HS-27A (cell line): ENCODE measurements at places on chromosomes 7 and 10.

- no peak for DNase-seq
These were observed 40.3 kb downstream of the PITRM1 start for GRCh38 chr10:3132036-3133025.

DNA sequence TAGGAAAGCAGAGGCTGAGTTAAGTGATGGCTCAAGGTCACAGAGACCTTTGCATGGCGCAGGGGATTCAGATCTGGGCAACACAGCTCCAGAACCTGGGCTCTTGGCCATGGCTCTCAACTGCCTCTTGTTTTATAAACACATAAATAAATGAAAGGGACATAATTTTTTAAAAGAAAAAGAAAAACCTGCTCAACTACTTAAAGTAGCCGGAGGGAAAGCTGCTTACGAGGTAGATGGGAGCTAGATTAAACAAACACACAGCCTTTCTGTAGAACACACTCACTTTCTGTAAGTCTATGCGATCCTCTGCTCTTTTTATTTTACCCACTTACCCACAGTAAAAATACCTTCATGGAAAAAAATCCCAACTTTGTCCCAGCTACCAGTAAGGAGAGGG lies 81.3 kb downstream of the PIP4K2A start:
- no peak for DNase-seq

DNA sequence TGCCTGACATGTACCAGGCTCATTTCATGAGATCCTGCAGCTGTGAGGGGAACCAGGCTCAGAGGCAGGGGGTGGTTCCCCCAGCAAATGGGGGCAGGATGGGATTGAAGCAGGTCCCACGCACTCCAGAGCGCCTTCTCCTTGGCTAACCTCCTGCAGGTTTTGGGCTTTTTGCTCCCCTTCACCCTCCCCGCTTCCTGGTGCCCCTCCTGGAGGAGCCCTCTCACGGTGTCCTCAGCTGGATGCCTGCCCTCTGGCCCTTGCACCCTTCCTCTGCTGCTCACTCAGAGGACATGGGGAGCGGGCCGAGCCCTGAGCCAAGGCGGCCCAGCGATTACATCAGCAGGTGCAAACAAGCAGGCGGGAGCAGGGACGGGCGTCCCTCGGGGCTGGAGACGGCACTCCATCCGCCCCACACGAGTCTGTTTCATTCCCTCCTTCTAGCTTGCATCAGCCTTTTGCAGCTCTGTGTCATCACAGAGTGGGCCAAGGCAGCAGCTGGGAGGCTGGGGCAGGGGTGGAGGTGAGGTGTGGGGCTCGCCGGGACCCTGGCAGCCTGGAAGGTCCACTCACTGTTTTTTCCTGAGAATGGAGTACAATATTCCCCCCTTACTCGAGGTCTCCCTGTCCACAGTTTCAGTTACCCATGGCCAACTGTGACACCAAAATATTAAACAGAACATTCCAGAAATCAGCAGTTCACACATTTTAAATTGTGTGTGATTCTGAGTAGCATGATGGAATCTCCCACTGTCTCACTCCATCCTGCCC lies 52.7 kb upstream of the SLC29A3 start:
- no peak for DNase-seq

GRCh38 chr10:98675902-98676301 lies 229.2 kb upstream of the HPS1 start:
- no peak for DNase-seq

GRCh38 chr7:44430054-44430453 lies 60.4 kb downstream of the NUDCD3 start:
- no peak for DNase-seq

DNA sequence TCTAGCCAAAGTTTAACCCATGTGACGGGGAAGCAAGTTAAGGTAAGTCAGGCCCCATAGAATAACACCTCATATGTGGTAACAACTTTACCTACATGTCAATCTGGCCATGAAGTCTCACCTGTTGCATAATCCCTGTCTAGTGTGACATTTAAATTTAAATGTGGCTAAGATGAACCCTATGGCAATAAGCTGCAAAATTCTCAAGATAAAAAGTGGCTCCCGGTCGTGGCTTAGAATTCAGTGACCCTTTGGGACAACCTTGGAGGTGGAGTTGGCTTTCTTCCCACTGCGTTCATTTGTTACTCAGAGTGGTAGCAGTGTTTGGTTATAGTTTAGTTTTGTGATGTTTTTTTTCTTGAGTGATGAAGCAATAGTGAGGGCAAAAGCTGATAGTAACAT lies 90.6 kb downstream of the ARID5B start:
- no peak for DNase-seq

DNA sequence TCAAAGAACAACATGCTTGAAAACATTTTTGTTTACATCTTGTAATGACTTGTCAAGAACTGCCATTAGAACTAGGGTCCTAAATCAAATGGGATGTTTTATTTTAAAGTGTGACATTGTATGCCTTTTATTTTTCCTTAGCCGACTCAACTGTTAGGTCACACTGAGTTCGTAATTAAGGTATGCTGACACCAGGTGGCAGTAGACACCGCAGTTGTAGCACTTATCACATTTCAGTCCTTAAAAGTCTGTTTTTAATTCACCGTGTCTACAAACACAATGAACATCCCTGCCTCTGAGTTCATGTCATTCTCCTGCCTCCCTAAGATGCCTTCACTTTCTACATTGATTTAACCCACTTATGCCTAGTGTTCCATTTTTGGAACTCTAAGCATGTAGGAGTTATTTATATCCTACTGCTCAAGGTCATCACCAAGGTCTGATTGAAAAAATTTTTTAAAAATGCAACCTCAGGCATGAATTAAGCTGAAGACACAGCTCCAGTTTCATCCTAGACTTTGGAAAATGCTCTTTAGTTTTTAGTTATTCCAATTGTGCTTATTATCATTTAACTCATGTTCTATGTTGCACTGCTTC lies 186.1 kb downstream of the BMPER start:
- DNase-seq = no peak

DNA sequence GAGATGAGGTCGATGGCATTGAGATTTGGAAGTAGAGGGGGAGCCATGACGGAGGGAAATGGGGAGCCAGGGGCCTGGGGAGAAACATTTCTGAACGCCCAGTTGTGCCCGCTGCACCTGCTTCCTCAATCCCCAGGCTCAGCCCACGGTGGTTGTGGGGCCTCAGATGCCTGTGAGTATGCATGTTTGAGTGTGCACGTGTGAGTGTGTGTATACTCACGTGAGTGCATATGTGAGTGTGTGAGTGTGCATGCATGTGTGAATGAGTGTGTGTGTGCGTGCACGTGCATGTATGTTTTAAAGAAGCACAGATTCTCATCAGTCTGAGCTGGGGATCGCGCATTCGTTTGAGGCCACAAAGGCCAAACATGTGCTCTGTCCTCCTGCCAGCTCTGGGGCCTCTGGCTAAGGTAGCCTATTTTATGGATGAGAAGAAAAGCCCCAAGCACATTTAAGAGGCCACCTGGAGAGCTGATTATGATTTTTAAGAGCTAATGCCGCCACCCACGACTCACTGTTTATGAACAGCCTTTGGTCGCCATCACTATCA lies 154.8 kb downstream of the ARHGAP12 start:
- DNase-seq = no peak

DNA sequence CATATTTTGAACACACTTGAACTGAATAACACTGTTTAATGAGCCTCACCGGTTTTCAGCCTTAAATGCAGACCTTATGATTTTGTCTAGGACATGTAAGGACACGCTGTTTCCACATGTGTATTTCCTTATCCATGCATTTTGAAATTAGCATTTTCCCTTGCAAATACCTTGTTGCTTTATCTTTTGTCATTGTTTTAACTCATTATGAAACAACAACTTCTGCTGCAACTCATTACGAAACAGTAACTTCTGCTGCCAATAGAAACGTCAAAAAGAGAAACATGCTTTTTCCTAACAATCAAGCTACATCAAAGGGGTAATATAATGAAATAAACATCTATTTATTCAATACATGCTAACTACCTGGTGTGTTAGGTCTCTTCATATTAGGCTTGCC lies 322.0 kb downstream of the AGMO start:
- no peak for DNase-seq

GRCh38 chr7:71613313-71613712 lies 481.4 kb downstream of the GALNT17 start:
- DNase-seq = no peak

DNA sequence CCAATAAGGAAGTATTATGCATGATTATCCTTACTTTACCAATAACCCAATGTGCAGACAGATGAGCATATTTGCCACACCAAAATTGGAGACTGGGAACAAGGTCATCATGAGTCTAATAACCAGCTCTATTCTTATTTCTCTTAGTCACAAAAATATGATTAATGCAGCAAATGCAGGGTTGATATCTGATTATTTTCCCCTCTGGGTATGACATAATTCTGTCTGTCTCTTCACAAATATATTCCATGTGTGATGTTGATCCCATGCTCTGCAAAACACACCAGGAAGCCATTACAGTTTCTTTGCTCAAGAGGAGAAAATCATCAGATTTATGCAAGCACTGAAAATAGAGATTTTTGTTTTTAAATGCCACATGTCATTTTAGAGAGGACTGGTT lies 196.5 kb upstream of the DGKB start:
- no peak for DNase-seq

GRCh38 chr7:158317238-158318205 lies 270.1 kb downstream of the PTPRN2 start:
- no peak for DNase-seq

DNA sequence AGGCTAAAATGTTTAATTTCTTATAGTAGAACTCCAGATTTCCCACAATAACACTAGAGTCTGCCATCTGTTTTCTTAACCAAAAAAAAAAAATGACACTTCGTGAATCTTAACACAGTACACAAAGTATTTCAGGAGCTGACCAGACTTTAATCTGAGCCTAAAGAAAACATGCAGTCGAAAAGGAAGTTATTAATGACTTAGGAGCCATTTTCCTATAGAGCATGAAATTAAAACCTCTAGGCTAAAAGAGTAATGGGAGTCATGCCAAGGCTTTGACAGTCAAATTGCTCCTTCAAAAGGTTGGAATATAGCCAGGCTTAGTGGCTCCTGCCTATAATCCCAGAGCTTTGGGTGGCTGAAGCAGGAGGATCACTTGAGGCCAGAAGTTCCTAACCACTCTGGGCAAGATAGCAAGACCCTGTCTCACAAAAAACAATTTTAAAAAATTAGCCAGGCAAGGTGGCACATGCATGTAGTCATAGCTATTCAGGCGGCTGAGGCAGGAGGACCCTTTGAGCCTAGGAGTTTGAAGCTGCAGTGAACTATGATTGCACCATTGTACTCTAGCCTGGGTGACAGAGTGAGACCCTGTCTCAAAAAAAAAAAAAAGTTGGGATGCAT lies 13.6 kb downstream of the MICU1 start:
- DNase-seq = no peak

- no peak for DNase-seq
These were observed 111.8 kb upstream of the FEZF1 start for GRCh38 chr7:122416336-122416735.

GRCh38 chr10:130746311-130746710 lies 565.2 kb downstream of the TCERG1L start:
- DNase-seq = no peak

- DNase-seq = no peak
These were observed 21.8 kb downstream of the CUL1 start for GRCh38 chr7:148720472-148720871.

DNA sequence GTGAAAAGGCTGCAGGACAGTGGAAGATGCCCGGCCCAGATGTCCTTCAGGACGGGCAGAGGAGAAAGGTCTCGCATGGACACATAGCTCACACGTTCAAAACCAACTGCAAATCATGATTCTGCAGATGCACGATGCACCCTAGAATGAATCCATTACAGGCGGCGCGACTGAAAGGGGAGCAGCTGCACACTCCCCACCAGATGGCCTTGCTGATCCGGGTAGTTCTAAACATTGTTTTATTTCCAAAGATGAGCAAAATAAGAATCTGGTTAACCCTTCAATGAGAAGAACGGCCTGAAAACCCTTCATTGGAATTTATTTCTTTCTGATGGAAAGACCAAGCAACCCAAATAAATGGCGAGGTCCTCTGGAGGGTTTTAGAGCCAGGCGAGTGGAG lies 33.8 kb downstream of the CHST15 start:
- DNase-seq = no peak

- DNase-seq = no peak
These were observed 161.5 kb upstream of the SH2B2 start for GRCh38 chr7:102125127-102125596.

DNA sequence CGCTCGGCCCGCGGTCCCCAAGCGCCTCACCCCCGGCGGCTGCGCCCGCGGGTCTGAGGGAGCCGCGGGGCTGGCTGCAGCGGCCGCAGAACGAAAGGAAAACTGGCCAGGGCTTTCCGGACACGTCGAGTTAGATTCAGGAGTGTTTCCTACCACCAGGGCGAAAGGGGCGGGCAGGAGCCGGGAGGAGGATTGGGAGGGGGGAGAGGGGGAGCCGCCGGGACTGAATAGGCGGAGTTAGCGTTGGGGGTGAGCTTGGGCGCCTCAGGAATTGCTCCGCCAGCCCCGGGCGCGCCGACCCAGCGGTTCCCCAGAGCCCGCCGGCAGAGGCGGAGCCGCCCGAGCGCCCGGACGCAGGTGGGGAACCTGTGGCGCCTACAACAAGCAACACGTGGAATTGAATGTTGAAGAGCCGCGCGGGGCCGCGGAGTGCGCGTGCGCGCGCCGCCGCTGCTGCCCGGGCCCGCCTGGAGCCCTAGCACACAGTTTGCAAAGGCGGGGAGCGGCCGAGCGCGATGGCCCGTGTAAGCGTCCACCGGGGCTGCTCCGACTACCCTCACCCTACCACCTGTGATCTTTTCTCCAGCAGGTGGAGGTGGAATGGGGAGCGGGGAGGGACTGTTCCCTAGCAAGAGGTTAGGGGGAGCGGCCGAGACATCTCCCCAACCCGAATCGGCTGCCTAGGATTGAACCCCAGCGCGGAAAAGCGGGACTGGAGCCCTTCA lies at the start of gene CADPS2:
Gene CADPS2 (minus strand): TSS at position 104 of the 725 bp plus-strand sequence. CDS start 123 bp downstream, outside the sequence.
- no peak for DNase-seq

DNA sequence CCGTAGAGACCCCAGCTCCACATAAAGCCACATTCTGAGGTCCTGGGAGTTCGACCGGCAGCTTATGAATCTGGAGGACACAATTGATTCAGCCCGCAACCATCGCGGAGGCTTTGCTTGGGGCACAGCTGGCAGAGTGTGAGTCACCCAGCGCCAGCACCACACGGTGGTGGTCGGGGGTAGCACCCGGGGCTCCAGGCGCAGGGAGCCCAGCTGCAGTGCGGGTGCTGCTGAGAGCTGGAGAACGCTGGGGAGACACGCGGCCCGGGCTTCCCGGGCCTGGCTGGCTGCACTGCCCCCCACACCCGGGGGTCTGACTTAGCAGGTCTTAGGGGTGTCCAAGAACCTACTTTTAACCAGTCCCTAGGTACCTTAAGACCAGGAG lies 87.9 kb downstream of the PAXIP1 start:
- DNase-seq = no peak
